ENCODE measurements at places on chromosomes 7 and 10.

DNA sequence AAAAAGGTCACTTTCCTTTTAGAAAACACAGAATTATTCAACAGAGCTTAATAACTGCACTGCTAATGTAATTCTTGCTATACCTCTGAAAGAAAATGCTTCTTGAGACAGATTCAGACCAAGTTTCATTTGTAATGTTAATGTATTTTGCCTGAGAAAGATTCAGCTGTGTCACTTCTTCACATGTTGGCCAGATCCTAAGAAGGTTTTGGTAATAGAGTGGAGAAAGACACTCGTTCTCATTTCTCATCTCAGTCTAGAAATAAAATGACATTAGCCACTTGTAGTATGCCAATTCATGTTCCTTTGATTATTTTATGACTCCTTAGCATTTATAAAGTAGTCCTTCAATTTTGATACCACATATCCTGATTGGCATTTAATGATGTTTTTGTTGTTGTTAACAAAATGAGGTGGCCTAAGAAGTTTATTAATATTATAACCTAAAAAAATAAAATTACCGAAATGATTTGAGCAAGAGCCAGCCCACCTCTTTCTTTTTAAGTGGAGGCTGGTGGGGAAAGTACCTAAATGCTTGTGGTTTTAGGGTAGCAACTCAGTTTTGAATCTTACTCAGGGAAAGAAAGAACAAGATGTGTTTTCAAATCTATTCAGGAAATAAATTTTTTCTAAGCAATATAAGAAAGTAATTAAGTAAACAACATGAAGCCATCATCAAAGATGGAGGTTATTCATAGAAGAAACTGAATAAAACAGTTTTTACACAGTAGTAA is 16.4 kb upstream of the ELAPOR2 start:
- no peak for DNase-seq

DNA sequence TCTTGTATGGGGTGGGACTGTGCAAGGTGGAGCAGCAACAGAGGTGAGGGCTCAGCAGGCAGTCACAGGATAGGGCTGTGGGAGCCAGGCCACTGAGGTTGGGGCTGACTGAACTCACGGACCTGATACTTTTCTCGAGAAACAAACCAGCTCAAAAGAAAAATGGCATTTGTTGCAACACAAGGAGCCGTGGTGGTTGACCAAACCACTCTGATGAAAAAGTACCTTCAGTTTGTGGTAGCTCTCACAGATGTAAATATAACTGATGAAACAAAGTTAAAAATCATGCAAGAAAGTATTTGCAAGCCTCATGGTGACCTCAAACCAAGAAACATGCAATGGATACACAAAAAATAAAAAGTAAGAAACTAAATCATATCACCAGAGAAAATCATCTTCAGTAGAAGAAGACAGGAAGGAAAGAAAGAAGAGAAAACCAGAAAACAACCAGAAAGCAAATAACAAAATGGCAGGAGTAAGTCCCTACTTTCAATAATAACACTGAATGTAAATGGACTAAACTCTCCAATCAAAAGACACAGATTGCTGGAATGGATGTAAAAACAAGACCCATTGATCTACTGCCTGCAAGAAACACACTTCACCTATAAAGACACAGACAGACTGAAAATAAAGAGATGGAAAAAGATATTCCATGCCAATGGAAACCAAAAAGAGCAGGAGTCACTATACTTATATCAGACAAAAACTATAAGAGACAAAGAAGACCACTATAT is 48.9 kb upstream of the DUSP5 start:
- no peak for DNase-seq

- DNase-seq: peak; percentile 93
These were observed 726 bp upstream of the INSIG1 start for GRCh38 chr7:155296788-155297516.

- DNase-seq: no peak
These were observed at the start of gene DGKB for GRCh38 chr7:14902589-14903067. DGKB (minus strand) TSS chr7:14902751.

GRCh38 chr7:138091032-138091431 is 14.8 kb downstream of the AKR1D1 start:
- DNase-seq: no peak

- DNase-seq: no peak
These were observed 10.1 kb downstream of the GDF2 start for GRCh38 chr10:47332371-47332770.

GRCh38 chr10:37704566-37704965 is 152.8 kb downstream of the ZNF248 start:
- no peak for DNase-seq

DNA sequence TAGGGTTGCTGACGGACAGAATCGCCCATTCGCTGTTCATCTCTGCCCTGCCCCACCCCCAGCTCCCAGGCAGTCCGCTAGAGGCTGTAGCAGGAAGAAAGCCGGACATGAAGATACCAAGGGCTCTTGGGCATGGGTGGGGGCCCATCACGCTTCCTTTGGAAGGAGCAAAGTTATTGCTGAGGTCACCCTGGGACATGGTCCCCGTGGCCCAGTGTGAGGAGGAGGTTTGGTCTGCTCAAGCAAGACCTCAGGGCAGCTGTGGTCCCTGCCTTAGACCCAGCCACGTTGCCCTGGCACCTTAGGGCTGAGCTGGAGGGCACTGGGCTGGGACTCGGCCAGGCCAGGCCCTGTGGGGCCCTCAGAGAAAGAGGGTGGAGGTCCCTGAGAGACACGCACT is 132.1 kb upstream of the NPS start:
- no peak for DNase-seq

DNA sequence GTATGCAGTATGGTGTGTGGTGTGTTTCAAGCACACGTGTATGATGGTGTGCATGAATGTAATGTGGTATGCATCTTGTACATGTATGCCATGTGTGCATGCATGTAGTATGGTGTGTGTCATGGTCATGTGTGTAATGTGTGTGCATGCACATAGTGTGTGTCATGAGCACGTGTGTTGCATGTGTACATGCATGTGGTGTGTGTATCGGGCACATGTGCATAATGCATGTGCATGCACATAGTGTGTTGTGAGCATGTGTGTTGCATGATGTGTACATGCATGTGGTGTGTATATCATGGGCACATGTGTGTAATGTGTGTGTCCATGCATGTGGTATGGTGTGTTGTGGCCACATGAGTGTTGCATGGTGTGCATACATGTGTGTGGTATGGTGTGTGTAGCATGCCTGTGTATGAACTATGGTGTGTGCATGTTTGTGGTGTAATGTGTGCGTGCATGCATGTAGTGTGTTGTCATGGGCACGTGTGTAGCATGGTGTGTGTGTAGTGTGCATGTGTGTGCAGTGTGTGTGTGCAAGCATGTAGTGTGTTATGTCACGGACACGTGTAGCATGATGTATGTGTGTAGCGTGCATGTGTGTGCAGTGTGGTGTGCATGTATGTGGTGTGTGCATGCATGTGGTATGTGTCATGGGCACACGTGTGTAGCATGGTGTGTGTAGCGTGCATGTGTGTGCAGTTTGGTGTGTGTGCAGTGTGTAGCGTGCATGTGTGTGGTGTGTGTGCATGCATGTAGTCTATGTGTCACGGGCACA is 17.6 kb downstream of the KNDC1 start:
- no peak for DNase-seq

DNA sequence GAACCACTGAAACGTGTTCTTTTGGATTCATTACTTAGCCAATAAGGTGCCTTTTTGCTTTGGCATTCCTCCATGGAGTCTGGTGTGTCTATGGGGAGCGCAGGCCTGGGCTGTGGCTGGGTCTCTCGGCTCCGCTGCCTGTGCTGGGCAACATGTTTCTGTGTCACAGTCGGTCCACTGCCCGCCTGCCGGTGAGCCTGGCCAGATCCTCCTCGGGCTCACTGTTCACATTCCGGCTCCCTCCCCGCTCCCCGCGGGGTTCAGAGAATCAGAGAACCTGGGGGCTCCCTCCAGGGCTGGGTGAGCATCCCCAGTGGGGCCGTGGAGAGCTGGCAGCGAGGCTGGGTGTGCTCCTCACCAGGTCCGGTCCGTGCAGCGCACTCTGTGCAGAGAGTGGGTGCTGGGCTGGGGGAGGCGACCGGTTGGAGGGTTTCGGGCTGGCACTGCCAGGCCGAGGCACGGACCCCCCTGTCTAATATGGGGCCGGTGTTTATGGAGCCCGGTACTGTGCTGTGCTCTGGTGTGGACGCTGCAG is 70.4 kb downstream of the INPP5A start:
- no peak for DNase-seq

DNA sequence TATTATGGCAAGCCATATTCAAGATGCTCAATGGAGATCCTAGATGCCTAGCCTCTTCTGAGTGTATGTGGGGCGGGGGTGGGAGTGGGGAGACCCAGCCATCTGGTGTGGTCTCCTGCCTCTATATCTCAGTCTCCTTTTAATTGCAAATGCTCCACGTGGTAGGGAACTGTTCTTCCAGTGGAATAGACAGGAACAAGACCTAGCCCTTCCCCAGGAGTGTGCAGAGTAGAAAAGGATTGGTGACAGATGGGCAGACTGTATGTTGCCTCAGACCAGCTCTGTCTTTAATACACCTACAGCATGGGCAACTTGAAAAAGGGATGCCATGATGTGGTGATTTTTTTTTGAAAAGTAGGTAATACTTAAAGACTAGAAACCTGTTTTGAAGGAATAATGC is 12.6 kb downstream of the CYP3A5 start:
- DNase-seq: no peak

DNA sequence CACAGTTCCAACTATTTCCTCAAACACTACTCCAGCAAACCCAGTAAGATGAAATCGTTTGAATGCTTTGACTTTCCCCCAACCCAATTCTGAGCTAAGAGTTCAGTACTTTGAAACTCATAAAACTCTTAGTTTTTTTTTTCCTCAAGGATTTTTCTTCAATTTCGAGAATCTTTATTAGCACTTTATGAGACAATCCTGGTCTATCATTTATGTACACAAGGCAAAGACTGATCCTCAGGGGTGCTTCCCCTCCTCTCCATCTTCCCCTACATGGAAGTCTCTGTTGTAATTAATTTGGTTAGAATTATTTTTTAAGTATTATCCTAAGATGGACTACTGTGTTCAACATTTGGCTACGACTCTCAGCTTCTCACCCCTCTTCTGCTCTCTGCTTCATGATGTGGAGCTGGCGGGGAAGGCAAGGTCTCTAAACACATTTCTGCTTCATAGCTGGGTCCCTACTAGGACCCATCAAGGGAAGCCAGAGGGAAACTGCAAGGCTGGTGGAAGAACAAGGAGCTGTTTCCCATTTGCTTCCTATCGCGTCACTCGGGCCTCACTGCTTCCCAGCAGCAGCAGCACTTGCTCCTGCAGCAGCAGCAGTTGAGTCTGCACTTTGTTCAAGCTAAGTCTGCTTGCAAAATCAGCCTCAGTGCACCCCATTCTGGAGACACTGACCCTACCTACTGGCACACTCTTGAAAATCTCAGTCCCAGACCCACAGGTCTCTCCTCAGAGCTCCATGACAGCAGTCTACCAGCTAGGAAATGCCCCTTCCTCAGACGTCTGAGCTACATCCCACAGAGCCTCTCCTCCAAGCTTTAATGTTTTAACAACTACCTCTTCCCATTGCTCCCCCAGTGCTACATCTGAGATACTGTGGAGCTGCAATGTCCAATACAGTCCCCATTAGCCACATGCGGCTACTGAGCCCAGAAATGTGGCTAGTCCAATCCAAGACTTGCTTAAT is 90.0 kb downstream of the CHCHD3 start:
- no peak for DNase-seq

DNA sequence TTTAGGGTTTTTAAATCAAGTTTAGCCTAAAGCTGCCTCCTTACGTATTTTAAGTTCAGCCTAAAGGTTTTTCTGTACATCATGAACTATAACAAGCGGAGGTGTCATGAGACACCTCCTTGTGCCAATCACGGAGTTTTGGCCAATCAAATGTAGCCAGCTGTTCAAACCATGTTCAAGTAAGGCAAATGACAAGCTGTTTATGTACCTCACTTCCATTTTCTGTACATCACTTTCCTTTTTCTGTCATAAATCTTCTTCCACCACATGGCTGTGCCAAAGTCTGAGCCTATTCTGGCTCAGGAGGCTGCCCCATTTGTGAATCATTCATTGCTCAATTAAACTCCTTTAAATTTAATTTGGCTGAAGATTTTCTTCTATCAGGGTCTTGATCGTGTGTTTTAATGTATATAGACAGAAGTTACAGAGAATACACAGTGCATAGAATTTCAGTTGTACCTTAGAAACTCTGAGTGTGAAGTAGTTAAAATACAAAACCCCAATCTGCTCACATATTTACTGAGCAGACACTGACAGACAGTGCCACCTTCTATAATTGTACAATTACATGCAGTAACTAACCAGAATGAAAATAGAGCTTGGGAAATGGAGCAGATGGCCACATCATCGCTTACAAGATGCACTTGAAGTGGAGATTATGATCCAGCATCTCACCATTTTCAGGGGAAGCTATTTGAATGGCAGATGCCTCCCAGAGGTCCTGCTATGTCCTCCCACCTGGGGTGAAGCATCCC is 76.9 kb upstream of the LANCL2 start:
- no peak for DNase-seq

DNA sequence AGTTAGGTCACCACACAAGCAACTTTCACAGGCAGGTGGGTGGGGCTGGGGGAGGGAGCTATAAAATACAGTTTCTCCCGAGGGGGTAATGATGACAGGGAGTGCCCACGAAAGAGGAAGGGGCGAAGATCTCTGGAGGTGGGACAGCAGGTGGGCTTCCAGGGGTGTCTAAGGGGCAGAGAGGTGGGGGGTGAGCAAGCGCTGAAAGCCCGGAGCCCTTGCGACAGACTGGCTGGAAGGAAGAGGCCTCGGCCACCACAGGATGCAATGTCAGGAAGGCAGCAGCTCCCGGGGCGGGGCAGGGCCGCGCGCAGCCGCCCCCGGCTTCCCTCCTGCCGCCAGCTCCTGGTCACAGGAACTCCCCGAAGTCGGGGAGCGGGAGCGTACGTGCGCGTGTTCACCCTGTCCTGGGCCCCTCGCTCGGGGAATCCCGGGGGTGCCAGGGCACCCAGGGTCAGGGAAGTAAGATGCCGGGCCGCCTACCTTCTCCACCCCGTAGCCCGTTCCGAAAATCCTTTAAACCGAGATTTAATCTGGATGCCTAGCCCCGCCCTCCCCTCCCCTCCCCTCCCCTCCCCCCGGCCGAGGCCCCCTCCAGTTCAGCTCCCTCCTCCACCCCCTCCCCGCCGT is 105.2 kb upstream of the PPIF start:
- DNase-seq: no peak

GRCh38 chr10:50452603-50453002 is 171.2 kb downstream of the SGMS1 start:
- DNase-seq: no peak

DNA sequence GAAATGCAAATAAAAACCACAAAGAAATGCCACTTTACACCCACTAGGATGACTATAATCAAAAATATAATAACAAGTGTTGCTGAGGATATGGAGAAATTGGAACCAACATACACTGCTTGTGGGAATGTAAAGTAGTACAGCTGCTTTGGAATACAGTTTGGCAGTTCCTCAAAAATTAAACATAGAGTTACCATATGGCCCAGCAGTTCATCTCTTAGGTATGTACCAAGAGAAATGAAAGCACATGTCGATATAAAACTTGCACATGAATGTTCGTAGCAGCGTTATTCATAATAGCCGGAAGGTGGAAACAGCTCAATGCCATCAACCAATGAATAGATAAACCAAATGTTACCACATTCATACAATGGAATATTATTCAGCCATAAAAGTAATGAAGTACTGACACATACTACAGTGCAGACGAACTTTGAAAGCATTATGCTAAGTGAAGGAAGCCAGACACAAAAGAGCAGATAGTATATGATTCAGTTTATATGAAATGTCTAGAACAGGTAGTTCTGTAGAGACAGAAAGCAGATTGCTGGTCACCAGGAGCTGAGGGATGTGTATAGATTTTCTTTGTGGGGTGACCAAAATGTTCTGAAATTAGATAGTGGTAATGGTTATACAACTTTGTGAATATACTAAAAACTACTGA is 12.4 kb downstream of the BCAP29 start:
- no peak for DNase-seq
